ENCODE measurements at places on chromosomes 12 and 14. TPM values are rescaled to one million over a fixed set of nuclear protein-coding genes. Genes with fewer than 3 reads are reported as not detected.

GRCh38 chr12:113724794-113725556 is 241.2 kb downstream of the RBM19 start:
- H3K27ac ChIP-seq = no peak overlapping the region
- no peak overlapping the region for H3K4me3 ChIP-seq
- no peaks in the 10 kb centered on the region for H3K36me3 ChIP-seq

ACSS3 gene
- 11.3 TPM for polyA plus RNA-seq

- no peak overlapping the region for H3K4me3 ChIP-seq
- DNase-seq = no peak
- no peaks in the 10 kb centered on the region for H3K27me3 ChIP-seq
- H3K4me1 ChIP-seq = peaks cover 7% of the 10 kb centered on the region
- H3K27ac ChIP-seq = no peak overlapping the region
Observed at GRCh38 chr12:78568321-78569020, 296.1 kb upstream of the SYT1 start.

DNA sequence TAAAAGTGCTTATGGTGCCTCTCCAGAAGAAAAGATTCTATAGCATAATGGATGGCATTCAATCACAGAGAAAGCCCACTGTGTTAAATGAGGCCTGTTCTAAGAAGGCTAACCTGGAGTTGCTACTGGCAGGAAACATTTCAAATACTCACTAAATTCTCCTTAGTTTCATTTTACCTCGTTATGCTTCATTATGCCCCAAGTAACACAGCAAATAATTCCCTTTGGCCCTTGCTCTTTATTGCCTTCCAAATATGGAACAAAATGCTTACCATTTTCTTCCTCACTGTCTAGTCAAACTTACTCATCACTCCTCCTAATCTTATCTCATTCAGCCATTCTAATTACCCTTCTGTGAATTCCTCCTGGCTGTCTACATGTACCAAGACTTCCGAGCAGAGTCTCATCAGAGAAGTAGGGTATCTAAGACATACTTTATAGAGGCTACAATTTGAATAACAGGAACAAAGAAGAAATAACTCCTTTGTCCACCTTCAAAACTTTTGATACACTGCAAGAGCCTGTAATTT is 292.1 kb upstream of the CLEC14A start:
- H3K4me3 ChIP-seq = no peak overlapping the region
- no peak overlapping the region for H3K27ac ChIP-seq
- DNase-seq = no peak
- no peaks in the 10 kb centered on the region for H3K27me3 ChIP-seq
- H3K4me1 ChIP-seq = no peaks in the 10 kb centered on the region
- H3K36me3 ChIP-seq = no peaks in the 10 kb centered on the region

- H3K4me1 ChIP-seq = no peaks in the 10 kb centered on the region
- H3K27me3 ChIP-seq = no peaks in the 10 kb centered on the region
- H3K4me3 ChIP-seq = no peak overlapping the region
- DNase-seq = no peak
- H3K36me3 ChIP-seq = no peaks in the 10 kb centered on the region
Observed at GRCh38 chr12:116804051-116804450, 65.9 kb downstream of the RNFT2 start.

HHIPL1 gene
- polyA plus RNA-seq = 0.59 TPM

DNA sequence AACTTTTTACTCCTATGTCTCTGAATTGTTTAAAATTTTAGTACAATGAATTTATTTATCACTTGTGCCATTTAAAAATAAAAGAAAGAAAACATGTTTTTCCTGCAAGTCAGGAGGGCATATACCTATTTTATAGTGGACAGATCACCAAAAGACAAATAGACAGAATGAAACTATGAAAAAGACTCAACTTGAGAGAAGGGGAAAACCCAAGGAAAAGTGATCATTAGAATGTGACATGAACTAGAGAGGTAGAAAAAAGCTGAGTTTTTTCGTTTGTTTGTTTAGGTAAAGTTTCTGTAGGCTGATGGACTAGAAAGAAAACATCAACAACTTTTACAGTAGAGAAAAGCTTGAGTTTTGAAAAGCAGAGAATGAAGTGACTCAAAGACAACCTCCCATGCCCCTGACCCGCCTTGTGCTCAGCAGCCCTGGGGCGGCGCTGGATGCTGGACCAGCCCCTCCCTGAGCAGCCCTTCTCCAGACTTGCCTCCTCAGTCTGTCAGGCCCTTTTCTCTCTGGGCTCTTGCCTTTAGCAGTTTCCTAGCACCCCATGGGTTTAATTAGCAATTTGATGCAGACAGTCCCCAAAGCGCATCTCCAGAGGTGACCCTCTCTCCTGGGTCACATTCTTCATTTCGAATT is 95.1 kb upstream of the ARID2 start:
- no peak for DNase-seq
- no peaks in the 10 kb centered on the region for H3K27me3 ChIP-seq
- H3K27ac ChIP-seq = no peak overlapping the region
- H3K4me3 ChIP-seq = no peak overlapping the region
- H3K36me3 ChIP-seq = no peaks in the 10 kb centered on the region
- H3K4me1 ChIP-seq = no peaks in the 10 kb centered on the region

FOXN3 gene
- 21.1 TPM for polyA plus RNA-seq

DNA sequence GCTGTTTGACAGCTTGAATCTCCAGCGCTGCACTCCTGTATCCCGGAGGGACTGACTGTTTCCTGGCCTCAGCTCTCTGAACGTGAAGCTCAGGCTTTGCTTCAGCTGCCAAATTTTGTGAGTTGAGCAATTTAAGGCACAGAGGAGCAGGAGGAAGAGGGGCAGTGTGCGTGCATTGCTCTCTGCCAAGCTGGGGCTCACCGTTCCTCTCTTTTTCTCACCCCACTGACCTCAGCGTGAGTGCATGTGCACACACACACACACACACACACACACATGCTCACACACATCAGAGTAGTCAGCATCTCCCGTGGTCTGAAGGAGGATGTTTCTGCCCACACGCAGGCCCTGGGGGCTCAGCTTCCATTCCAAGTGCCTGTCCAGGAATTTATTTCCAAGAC is 27.8 kb upstream of the BDKRB2 start:
- H3K36me3 ChIP-seq = no peaks in the 10 kb centered on the region
- no peak overlapping the region for H3K27ac ChIP-seq
- H3K4me1 ChIP-seq = peaks cover 17% of the 10 kb centered on the region
- DNase-seq = peak; percentile 29
- H3K27me3 ChIP-seq = peaks cover 24% of the 10 kb centered on the region

All from heart right ventricle (tissue), 16 donors.